ENCODE measurements at places on chromosomes 5 and 9.

GRCh38 chr5:174725261-174725990, 1.0 kb downstream of the MSX2 start:
- no peak for DNase-seq

DNA sequence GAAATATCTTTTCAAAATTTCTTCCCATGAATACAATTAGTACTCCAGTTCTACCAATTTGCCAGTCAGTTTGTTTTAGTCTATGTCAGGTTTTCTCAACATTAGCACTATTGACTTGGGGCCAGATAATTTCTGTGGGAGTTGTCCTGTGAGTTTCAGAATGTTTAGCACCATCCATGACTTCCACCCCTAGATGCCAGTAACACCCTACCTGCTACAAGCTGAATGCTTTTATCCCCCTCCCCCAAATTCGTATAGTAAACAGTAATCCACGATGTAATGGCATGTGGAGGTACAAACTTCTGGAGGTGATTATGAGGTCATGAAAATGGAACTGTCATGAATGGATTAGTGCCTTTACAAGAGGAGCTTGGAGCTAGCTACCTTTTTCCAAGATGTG, 420.0 kb downstream of the CDH18 start:
- DNase-seq = no peak

GRCh38 chr9:20701060-20701459, 17.0 kb downstream of the FOCAD start:
- no peak for DNase-seq

- DNase-seq = no peak
These were observed 73.0 kb upstream of the IL17B start for GRCh38 chr5:149452007-149452664.

DNA sequence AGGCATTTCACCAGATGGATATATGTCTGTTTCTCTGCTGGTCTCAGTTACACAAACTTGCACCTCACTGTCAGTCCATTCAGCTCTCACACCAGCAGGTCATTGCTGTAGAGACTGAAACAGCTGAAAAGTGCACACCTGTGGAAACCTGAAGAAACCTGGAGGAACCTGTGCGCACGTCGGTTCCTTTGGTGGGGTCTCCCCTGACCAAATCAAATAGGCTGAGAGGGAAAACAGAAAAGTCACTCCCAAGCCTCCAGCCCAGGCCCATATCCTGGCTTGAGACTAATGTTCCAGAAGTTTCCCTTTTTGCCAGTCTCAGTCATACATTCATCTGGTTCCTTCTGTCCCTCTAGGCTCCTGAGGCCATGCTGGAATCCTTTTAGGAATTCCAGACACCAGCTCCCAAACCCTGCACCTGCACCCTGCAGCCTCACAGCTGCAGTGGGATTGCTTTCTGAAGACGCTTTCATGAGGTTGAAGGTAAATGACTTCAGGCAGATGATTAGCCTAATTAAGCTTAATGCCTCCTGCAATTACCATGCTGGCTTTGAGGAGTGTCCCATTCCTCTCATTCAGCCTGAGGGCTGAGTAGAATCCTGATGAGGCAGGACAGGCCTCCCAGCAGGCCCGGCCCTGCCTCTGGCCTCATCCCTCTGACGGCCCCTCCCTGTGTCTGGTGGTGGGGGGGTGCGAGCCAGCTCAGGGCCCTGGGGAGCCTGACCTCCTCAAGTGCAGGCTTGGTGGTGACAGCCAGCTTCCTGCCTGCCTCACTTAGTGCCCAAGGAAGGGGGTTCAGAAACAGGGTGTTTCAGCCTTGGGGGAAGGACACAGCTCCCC, 24.3 kb upstream of the CXCL14 start:
- DNase-seq = no peak

DNA sequence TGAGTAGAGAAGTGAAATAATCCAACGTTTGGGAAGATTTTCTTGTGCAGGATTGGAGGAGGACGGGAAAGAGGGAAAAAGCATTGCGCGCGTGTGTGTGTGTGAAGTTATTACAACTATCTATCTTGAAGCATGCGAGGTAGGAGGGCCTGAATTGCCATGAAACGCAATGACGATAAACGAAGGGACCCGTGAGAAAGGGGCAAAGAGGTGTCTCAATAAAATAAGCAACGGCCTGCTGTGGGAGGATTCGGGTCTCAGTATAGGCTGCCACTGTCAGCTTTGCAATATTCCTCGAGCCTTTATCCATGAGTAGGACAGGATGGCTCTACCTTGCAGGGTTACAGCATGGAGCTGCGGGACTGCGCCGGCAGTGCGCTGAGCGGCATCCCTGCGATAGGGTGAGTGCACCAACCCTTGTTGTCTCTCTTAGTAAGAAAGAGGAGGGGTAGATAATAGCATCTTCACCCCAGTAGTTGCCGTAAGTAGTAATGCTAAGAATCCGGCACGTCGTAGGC, 631 bp upstream of the RCL1 start:
- DNase-seq = no peak

DNA sequence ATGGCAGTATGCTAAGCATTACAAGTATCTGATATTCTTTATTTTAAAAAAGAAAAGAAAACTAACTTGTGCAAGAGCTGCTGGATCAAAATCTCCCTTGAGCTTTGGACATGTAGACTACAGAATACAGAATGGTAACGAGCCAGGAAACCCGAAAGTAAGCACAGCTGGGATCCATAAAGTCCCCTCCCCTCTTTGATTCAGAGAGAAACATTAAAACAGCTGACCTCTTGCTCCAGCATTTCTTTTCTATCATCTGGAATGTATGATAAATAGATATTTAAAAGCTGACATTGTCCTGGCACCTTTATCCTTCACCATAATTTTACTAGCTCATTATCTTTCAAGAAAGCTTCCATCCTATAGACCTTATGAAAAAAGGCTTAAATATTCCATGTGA, 28.2 kb upstream of the LPAR1 start:
- no peak for DNase-seq

GRCh38 chr9:109542922-109543321, 44.8 kb upstream of the PTPN3 start:
- no peak for DNase-seq

GRCh38 chr5:40391642-40392041, 288.1 kb upstream of the PTGER4 start:
- no peak for DNase-seq

GRCh38 chr9:75111019-75111622, 22.8 kb downstream of the OSTF1 start:
- no peak for DNase-seq

DNA sequence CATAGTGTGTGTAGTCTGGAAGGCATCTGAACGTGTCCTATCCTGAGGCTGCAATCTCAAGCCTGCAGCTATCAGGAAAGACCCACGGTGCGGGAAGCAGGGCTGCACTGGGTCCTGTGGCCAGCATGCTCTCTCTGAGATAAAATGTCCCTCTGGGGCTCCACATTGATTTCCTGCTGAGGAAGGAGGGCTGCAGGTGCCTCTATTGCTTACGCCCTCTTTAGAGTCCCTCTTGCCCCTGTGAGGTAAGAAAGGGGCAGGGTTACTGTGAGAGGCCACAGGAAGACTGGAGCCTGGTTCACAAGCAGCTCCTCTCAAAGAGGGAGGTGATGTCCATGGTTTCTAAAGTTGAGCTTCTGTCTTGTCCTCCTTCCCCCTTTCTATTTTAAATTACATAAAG, 299.9 kb upstream of the RFX3 start:
- DNase-seq = no peak

DNA sequence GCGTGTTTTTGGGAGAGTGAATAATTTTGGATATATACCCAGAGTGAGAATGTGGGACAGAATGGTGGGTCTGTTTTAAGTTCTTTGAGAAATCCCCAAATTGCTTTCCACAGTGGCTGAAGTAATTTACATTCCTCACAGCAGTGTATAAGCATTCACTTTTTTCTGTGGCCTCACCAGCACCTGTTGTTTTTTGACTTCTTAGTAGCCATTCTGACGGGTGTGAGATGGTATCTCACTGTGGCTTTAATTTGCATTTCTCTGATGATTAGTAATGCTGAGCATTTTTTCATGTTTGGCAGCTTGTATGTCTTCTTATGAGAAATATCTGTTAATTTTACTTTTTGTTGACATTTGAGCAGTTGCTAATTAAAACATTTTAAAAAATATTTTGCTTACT, 9.4 kb upstream of the SPATA31D1 start:
- DNase-seq = no peak

- no peak for DNase-seq
These were observed 174.3 kb downstream of the MRPS30 start for GRCh38 chr5:44983006-44983405.

DNA sequence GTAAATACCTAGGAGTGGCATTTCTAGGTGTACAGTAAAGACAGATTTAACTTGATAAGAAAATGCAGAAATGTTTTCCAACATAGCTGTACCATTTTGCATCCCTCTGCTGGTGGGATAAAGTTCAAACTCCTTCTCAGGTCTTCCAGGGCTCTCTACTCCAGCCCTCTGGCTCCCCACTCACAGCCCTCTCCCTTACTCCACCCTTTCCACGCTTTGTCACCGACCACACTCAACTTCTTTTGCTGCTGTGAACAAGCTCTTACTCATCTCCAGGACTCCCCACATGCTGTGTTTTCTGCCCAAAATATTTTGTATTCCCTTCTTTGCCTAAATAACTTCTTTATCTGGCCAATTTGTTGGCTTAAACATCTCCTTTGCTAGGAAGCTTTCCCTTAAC, 90.6 kb upstream of the OSMR start:
- DNase-seq = no peak

- DNase-seq = no peak
These were observed 1.0 kb downstream of the RIOK2 start for GRCh38 chr5:97181856-97182545.

DNA sequence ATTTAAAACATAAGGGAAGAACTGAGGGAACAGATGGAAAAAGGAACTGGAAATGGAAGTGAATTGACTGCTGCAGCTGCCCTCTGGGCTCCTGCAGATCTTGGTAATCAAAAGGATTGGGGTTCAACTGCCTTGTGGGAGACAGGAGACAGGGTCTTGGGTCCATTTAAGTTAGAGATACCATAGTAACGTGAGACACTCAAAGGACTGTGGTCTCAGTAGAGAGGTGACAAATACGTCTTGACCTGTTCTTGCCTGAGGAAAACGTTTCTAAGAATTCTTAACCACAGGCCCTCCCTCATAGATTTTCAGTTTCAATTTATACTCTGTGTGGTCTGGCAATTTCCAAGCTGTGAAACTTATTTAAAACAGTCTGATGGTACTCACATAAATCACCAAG, 100.8 kb upstream of the DHFR start:
- no peak for DNase-seq

DNA sequence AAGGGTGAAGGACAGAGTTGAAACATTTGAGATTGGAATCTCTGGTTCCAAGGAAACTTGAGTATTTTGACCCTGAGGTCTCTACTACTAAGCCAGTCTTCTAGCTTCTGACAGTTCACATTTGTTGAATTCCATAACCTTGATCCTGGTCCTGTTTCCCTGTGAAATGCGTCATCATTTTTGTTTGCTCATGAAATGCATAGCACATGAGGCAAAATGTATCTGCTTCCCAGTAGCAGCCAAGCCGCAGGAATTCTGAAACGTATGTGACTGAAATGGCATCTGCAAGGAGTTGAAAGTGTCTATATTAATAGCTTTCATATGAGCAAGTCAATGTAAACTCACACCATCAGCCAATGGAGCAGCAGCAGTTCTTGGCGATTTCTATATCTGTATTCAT, 307.9 kb downstream of the CSNK1G3 start:
- no peak for DNase-seq

GRCh38 chr9:85941622-85941940, 635 bp downstream of the NAA35 start:
- no peak for DNase-seq

DNA sequence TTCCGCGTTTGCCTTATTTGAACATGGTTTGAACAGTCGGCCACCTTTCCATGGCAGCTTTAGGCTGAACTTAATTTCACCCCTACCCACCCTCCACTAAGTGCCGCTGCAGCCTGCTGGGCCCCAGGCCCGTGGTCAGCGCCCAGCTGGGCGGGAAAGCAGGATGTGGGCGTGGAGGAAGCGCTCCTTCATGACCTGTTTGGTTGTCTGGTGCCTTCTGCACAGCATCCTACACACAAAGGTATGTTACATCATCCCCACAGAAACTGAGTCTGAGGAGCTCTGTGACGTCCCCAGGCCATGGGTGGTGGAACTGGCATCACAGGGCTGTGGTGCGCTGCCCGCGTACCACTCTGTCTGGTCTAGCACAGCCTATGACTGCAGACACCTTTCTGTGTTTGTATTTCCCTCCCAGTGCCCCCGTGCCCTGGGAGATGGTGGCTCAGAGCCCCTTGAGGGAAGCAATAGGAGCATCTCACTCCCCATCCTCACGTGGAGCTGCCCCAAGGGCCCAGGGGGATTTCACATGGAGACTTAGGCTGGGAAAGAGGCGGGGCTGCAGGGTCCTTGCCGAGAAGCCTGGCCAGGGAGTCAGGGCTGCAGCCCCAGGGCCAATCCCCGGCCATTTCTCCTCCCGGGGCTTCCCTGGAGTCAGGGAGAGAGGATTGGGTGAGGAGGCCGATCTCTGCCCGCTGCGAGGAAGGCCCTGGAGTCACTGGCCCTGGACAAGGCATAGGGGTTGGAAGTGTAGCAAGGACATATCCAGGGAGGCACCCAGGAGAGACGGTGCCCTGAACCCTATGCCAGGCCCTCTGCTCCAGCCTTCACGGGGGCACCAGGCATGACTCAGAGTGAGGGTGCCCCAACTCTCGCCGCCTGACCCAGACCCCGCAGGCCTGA, 37.5 kb upstream of the SUSD3 start:
- no peak for DNase-seq

- no peak for DNase-seq
These were observed at the start of gene GRIN3A for GRCh38 chr9:101738566-101739183. TSS of gene GRIN3A (minus strand) at chr9:101738647. CDS start at chr9:101737979, 668 bp downstream.

DNA sequence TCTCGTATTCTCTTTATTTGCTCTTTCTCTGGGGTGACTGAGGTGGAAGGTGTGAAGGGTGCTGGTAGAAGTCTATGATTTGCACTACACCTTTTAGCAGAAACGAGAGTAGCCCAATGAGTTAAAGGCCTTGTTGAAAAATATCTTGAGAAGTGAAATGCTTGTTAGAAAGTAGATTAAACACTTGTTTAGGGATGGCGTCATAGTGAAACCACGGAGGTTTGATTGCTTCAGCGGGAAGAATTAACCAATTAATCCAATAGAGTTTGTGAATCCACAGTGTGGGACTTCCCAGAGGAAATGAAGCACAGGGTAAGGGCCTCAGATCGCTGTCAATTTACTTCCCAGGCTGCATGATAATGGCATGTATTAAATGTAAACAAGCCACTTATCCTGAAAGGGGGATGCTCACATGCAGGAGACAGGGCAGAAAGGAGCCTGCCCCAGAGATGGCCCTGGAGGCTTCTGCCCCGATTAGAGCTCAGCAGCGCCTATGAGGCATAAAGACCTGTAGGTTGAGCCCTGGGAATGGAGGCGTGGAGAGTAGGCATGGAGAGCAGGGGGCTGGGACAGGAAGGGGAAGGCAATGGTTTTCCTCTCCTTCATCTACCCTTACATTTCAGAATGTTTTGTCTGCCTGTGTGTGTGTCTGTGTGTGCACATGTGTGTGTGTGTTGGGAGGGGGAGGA, 1.5 kb downstream of the FAM170A start:
- DNase-seq = no peak
